Pancreas (tissue), 10 donors: ENCODE measurements at places on chromosomes 1 and 21. TPM values are rescaled to one million over a fixed set of nuclear protein-coding genes. Genes with fewer than 3 reads are reported as not detected.

GRCh38 chr1:23625459-23625858 lies 66.1 kb upstream of the RPL11 start:
- H3K4me1 ChIP-seq: no peaks in the 10 kb centered on the region
- DNase-seq: no peak
- H3K4me3 ChIP-seq: no peak overlapping the region
- no peaks in the 10 kb centered on the region for H3K36me3 ChIP-seq
- H3K27me3 ChIP-seq: no peaks in the 10 kb centered on the region

GRCh38 chr21:41751611-41752011 lies 15.2 kb downstream of the RIPK4 start:
- H3K4me3 ChIP-seq: no peak overlapping the region
- peaks cover 45% of the 10 kb centered on the region for H3K36me3 ChIP-seq
- H3K27ac ChIP-seq: no peak overlapping the region
- peak; percentile 42 for DNase-seq
- H3K27me3 ChIP-seq: no peaks in the 10 kb centered on the region

DNA sequence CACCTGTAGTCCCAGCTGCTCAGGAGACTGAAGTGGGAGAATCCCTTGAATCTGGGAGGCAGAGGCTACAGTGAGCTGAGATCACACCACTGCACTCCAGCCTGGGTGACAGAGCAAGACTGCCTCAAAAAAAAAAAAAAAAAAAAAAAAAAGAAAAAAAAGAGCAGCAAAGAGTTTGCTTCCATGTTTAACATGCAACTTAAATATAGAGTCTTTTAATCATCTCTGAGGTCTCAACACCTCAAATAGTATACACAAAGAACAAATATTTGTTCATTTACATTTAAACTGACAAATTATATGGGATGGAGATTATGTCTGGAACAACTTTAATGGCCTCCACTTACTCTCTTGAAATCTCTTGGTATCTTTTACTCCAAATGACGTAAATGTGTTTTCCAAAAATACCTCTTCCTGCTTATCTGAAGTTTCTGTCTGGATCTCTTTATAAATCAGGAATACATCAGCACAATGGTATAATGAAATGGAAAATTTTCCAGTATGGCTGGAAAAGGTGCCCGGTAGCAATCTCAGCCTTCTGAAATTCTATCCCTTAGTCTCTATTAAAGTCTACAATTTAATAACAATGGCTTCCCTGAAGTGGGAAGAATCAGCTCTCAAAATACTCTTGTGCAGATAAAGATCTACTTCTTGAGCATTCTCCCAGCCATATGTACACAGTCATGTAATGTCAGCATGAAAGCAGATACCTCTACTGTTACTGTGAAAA lies 258.5 kb downstream of the OMA1 start:
- H3K27me3 ChIP-seq: no peaks in the 10 kb centered on the region
- no peaks in the 10 kb centered on the region for H3K4me1 ChIP-seq
- no peaks in the 10 kb centered on the region for H3K36me3 ChIP-seq
- H3K4me3 ChIP-seq: no peak overlapping the region

DNA sequence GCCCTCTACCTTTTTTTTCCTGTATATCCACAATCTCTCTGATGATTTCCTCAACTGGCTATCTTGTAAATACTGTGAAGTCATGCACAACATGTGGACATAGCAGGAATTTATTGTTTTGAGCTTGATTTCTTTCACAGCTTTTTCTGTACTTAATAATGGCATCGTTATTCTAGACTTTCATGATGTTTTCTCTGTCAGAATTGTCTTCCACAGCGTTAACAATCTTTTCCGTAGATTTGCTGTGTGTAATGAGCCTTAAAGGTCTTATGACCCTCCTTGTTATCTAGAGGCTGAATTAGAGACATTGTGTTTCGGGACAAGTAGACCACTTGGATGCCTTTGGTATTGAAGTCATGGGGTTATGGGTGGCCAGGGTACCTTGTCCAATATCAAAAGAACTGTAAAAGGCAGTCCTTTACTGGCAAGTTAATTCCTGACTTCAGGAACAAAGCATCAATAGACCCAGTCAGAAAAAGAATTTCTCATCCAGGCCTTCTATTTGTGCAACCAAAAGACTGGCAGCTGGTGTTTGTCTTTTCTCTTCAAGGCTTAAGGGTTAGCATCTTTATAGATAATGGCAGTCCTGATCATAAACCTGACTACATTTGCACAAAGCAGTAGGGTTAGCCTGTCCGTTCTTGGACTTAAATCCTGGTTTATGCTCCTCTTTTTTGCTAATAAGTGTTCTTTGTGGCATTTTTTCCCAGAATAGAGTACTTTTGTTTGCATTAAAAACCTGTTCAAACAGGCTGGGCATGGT lies 30.1 kb upstream of the CHAF1B start:
- no peak overlapping the region for H3K4me3 ChIP-seq
- peaks cover 30% of the 10 kb centered on the region for H3K36me3 ChIP-seq
- no peaks in the 10 kb centered on the region for H3K4me1 ChIP-seq
- no peak for DNase-seq
- H3K27ac ChIP-seq: no peak overlapping the region

- H3K27ac ChIP-seq: no peak overlapping the region
- H3K36me3 ChIP-seq: no peaks in the 10 kb centered on the region
- H3K27me3 ChIP-seq: no peaks in the 10 kb centered on the region
- no peaks in the 10 kb centered on the region for H3K4me1 ChIP-seq
- no peak for DNase-seq
Measured at GRCh38 chr1:199482426-199482825, 545.1 kb upstream of the NR5A2 start.

DNA sequence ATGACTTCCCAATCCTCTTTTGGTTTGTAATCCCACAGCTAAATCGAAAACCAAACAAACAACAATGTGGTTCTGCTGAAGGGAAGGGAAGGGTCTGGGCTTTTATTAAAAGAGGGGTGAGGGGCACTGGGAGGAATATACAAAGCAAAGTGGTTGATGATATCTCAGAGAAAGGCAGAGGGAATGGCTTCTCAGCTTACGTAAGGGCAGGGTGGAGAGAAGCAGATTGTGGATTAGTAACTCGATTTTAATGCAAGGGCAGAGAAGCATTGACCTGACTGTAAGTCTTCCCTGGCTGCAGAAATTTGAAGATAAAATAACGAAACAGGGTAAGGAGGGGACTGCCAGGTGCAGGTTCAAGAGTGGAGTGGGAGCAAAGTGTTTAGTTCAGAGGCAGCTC lies 438.2 kb upstream of the LRRC7 start:
- no peaks in the 10 kb centered on the region for H3K4me1 ChIP-seq
- DNase-seq: no peak
- no peak overlapping the region for H3K27ac ChIP-seq
- no peaks in the 10 kb centered on the region for H3K36me3 ChIP-seq
- H3K27me3 ChIP-seq: no peaks in the 10 kb centered on the region
- no peak overlapping the region for H3K4me3 ChIP-seq

GRCh38 chr21:28216976-28217523 lies 775.6 kb downstream of the LTN1 start:
- H3K36me3 ChIP-seq: no peaks in the 10 kb centered on the region
- H3K4me1 ChIP-seq: peaks cover 16% of the 10 kb centered on the region
- no peaks in the 10 kb centered on the region for H3K27me3 ChIP-seq
- H3K4me3 ChIP-seq: no peak overlapping the region
- no peak for DNase-seq

GRCh38 chr1:32063261-32063681 lies 9.5 kb upstream of the TMEM39B start:
- no peaks in the 10 kb centered on the region for H3K27me3 ChIP-seq
- no peak for DNase-seq
- peaks cover 23% of the 10 kb centered on the region for H3K36me3 ChIP-seq
- no peaks in the 10 kb centered on the region for H3K4me1 ChIP-seq
- H3K4me3 ChIP-seq: no peak overlapping the region
- H3K27ac ChIP-seq: no peak overlapping the region

DNA sequence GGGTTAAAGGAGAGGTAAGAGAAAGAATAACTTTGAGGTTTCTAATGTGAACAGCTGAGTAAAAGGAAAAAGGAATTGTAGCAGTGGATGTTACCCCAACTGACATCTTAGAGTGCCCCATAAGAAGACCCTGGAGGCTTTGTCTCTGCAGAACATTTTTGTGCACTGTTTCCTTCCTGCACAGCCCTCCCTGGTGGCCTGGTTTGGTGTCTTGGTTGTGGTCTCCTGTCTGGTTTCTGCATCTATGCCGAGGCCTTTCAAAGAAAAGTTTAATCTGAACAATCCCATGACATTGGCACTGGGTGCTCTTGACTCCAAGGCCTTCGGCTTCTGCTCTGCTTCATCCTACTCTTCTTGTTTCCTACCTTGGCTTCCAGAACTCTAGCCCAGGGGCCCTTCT lies 57.8 kb downstream of the RHOU start:
- no peak overlapping the region for H3K4me3 ChIP-seq
- no peaks in the 10 kb centered on the region for H3K36me3 ChIP-seq
- H3K27me3 ChIP-seq: no peaks in the 10 kb centered on the region
- H3K27ac ChIP-seq: no peak overlapping the region
- no peaks in the 10 kb centered on the region for H3K4me1 ChIP-seq

DNA sequence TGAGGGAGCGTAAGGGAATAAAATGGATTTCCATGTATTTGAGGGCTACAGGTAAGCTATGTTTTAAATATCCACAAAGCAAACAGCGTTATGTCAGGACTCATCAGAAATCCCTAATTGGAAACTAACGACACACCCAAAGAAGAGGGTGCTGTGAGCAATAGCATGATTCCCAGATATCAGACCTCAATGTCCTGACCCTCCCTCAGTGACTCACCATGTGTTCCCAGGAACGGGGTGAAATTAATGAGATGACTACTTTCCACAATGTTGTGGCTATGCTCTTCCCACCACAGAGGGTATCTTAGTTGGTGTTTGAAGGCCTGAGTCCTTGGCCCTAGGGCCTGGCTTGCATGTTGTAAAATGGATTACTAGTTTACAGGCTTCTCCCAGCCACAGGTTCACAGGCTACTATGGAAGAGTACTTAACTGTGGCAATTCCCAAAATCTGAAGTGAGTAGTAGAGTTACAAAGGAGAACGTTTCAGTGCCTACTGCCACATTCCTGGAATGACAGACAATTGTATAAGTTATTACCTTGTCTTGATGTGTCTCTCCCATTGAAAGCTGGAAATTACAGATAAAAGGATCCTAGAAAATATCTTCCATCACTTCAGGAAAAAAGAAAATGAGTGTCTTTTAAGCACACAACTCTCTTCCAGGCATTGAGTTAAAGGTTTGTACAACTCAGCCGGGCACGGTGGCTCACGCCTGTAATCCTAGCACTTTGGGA lies 1.7 kb upstream of the KRTAP11-1 start:
- H3K27ac ChIP-seq: no peak overlapping the region
- H3K27me3 ChIP-seq: no peaks in the 10 kb centered on the region
- no peak overlapping the region for H3K4me3 ChIP-seq
- no peaks in the 10 kb centered on the region for H3K4me1 ChIP-seq
- DNase-seq: no peak
- no peaks in the 10 kb centered on the region for H3K36me3 ChIP-seq

DNA sequence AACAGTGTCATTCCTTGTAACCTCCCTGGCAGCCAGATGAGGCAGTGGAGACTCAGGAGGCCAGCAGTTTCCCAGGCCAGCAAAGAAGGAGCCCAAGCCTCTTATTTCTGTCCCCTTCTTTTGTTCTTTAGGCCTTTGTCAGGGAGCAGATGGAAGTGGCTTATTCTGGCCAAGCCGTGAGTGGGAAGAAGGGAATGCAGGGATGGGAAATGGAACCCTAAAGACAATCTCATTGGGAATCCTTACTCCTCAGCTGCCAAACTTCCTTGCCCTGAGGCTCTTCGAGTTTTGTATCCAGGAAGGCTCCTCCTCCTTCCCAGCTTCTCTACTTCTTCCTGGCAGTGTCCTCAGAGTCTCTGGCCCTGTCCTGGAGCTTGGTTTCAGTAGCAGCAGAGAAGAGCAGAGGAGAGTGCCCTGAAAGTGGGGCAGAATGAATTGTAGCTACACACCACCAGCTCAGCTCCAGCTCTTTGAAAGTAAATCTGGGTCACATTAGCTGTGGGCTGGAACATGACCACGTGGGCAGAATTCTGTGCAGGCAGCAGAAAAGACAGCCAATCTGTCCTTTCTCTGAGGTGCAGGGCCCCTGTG lies 63.9 kb downstream of the NDUFS5 start:
- H3K4me3 ChIP-seq: no peak overlapping the region
- H3K27me3 ChIP-seq: no peaks in the 10 kb centered on the region
- no peaks in the 10 kb centered on the region for H3K4me1 ChIP-seq
- no peak overlapping the region for H3K27ac ChIP-seq
- H3K36me3 ChIP-seq: no peaks in the 10 kb centered on the region

DNA sequence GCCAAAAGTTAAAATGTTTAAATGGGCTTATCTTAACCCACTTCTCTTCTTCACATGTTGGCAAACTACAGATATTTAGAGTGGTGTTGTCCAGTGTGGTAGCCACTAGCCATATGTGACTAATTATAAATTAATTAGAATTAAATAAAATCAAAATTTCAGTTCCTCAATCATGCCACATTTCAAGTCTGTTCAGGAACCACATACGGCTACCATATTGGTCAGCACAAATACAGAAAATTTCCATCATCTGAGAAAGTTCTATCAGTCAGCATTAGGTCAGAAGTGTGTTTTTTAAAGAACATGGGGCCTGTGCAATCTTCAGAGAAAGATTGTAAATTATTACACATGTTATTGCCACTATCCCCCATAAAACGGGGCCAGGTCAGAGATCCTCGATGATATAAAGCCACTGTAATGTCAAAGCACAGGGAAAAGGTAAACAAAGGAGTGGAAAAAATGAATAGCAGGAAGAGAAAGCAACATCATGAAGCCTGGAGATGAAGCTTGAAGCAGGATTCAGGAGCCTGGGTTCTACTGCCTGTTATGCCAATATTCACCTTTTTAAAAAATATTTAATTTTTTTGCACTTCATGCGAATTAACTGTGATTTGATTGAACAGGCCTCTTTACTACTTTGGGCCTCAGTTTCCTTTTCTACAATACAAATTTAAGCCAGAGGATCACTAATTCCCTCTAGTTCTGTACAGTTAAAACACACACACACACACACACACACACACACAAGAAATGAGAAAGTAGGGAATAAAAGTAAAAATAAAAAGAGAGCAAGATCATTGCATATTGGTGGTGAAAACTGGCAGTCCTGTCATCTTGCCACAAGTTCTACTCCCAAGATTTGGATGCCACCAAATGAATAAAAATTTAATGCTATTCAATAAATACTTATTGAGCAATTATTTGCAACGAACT lies 2.3 kb downstream of the RSBN1 start:
- no peak for DNase-seq
- H3K27ac ChIP-seq: no peak overlapping the region
- H3K27me3 ChIP-seq: no peaks in the 10 kb centered on the region
- H3K4me1 ChIP-seq: no peaks in the 10 kb centered on the region

GRCh38 chr1:92459871-92460320 lies 26.8 kb downstream of the GFI1 start:
- no peaks in the 10 kb centered on the region for H3K4me1 ChIP-seq
- no peak overlapping the region for H3K4me3 ChIP-seq
- H3K36me3 ChIP-seq: no peaks in the 10 kb centered on the region
- no peaks in the 10 kb centered on the region for H3K27me3 ChIP-seq
- no peak overlapping the region for H3K27ac ChIP-seq
- no peak for DNase-seq

The ATP13A2 gene
- total RNA-seq: 50.9 TPM

The MRAP gene
- not detected for total RNA-seq

The GABRD gene
- not detected for total RNA-seq

The RIMS3 gene
- total RNA-seq: 0.78 TPM
